Fibroblast of lung (primary cell): ENCODE measurements at places on chromosomes 16 and 17. TPM values are rescaled to one million over a fixed set of nuclear protein-coding genes. Genes with fewer than 3 reads are reported as not detected.

- DNase-seq: no peak
Observed at GRCh38 chr16:1131378-1131994, 21.4 kb upstream of the CACNA1H start.

The TMEM208 gene
- 43.2 and 53.5 TPM in 2 replicates for polyA plus RNA-seq

DNA sequence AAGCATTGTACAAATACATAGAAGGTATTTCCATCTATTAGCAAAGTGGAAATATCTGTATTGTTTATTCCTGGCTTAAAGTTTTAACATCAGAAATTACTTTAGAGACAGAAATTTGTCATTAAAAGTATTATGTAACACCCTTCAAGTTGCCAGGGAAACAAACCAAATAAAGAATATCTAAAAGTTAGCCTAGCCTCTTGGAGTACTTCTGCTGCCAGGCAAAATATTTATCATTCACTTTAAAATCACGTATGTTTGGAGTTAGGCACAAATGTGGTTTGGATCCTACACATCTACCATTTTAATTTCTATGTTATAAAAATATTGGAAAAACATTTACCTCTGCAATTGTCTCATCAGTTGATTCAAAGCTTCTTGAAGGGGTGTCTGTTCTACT is 14.7 kb downstream of the BRD7 start:
- no peak for DNase-seq

- DNase-seq: no peak
Observed at GRCh38 chr16:79593754-79594153, 6.8 kb downstream of the MAF start.

The KRTAP29-1 gene
- polyA plus RNA-seq: not detected in 2 replicates

DNA sequence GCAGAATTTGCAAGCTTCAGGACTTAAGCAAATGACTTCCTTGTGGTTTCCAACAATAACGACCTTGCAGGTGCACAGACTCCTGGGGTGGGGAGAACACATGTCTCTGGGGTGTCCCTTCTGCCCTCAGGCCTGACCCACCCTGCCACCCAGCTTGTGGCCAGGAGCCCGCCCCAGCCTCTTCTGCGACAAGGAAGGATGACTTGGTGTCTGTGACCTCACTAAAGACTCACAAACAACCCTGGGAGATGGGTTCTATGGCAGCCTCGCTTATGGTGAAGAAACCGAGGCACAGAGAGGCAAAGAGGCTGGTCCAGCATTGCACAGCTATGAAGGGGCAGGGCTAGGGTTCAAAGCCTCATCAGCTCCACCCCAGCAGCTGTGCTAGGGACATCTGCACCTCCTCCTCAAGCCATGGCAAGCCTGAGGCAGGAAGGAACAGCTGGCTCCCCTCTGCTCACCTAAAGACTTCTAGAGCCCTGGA is 2.6 kb downstream of the ATP2A3 start:
- DNase-seq: no peak

GRCh38 chr16:47528431-47528830 is 67.3 kb downstream of the PHKB start:
- peak; percentile 55 for DNase-seq

GRCh38 chr17:46908068-46908737 is 14.8 kb upstream of the GOSR2 start:
- no peak for DNase-seq

GRCh38 chr17:17700251-17700969 is 19.2 kb downstream of the RAI1 start:
- no peak for DNase-seq

The ASIC2 gene
- 0.08 and 0.16 TPM in 2 replicates for polyA plus RNA-seq

DNA sequence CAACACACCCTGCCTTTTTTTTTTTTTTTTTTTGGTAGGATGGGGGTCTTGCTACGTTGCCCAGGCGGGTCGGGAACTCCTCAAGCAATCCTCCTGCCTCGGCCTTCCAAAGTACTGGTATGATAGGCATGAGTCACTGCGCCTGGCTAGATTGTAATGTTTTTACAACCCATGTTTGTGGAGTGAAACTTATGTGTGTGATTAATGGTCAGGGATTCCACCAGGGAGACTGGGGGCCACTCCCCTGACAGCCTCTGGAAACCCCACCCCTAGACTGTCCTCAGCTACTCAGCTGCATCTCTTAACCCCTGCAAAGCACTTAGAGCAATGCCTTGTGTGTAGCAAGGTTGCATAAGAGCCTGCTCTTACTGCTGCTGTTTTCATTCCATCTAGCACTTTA is 220.5 kb downstream of the PARN start:
- DNase-seq: peak; percentile 96

DNA sequence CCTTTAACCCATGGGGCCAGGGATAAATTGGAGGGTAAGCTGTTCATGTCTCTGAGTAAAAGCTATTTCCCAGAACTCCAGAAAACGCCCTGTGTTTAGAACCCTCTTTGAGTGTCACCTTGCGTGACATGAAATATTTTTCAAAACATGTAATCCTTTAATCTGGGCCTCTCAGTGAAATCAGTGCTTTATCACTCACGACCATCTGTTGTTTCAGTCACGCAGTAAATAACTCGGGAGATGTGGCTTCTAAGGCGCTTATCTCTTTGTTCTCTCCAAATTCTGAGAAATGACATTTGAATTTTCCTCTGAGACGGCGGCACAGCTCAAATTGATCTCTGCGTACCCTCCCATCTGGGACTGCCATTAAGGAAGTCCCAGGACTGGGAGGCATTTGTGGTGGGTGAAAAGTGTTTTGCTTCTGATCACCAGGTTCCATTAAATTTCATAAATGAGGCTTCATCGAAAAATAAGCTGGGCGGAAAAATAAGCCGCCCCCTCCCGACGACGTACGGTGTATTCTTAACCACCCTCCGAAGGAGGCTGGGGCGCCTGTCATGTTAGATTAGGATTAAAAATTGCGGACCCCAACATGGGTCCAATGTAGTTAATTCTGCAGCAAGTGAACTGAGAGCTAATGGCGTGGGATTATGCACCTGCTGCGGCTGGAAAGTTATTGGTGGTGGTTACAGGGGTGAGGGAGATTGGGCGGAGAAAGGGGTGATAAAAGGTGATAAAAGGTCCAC is 12.7 kb downstream of the WFDC1 start:
- DNase-seq: no peak

DNA sequence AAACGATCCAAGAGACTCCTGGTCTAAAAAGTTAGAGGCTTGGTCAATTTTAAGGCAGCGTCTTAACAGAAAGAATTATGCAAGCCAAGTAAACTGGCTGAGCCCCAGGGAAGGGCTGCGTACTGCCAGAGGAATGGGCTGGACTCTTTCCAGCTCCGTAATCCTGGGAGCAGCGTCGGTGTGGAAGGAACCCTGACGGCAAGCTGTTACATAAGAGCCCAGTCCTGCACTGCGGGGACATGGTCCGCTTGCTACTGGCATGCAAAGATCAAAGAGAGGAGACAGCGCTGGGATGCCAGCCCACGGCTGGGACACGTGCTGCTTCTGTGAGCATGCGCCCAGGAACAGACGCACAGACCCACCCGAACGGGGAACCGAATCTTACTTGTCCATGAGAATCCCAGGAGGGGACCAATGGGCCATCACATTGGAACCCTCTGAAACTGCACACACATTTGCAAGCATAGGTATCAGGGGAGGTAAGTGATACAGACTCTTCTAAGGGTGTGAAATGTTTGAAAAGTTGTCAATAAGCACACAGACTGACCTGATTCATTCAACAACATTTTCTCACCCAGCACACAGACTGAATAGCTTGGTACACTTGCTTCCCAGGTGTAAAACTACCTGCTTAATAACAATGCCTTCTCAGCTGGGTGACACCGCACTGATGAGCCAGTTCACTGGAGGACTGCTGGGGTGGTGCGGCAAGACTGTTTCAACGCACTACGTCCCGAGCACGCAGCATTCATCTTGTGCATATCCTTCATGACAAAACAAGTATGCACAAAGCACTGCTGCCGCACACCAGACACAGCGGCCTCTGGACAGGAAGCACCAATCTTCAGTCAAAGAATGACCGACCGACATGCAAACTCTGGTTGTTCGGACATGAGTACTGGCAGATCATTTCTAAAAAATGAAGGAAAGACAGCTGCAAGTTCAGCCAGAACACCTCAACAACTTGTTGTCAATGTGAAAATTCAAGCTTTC is 94.9 kb downstream of the ANKRD11 start:
- peak; percentile 97 for DNase-seq
